Activated CD8-positive, alpha-beta memory T cell treated with anti-CD3 and anti-CD28 coated beads for 24 hours (primary cell): ENCODE measurements at places on chromosomes 16 and 17.

GRCh38 chr17:74779948-74780400 is 3.8 kb upstream of the NAT9 start:
- DNase-seq = peak; percentile 75

DNA sequence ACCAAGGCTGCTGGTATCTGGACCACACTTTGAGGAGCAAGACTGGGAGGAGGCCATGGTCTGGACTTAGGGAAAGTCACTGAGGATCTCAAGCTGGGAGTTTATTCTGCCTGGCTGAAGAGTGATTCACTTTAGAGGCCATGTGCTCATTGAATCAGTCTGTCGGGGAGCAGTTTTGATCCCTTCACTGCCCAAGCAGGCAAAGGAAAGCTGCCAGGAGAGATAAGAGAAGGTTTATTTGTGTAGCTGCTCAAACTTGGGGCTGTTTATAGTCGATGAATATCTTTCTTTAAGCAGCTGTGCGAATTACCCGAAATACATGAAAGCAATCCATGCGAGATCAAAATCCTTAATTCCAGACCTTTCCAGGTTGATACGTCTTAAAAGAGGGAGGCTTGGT is 544.4 kb upstream of the EEF2KMT start:
- DNase-seq = no peak

GRCh38 chr16:16910666-16911065 is 531.7 kb downstream of the NPIPA7 start:
- no peak for DNase-seq

GRCh38 chr17:42891539-42892152 is 9.0 kb upstream of the G6PC1 start:
- no peak for DNase-seq

GRCh38 chr17:78234261-78234865 is 2.9 kb downstream of the TMEM235 start:
- DNase-seq = no peak

DNA sequence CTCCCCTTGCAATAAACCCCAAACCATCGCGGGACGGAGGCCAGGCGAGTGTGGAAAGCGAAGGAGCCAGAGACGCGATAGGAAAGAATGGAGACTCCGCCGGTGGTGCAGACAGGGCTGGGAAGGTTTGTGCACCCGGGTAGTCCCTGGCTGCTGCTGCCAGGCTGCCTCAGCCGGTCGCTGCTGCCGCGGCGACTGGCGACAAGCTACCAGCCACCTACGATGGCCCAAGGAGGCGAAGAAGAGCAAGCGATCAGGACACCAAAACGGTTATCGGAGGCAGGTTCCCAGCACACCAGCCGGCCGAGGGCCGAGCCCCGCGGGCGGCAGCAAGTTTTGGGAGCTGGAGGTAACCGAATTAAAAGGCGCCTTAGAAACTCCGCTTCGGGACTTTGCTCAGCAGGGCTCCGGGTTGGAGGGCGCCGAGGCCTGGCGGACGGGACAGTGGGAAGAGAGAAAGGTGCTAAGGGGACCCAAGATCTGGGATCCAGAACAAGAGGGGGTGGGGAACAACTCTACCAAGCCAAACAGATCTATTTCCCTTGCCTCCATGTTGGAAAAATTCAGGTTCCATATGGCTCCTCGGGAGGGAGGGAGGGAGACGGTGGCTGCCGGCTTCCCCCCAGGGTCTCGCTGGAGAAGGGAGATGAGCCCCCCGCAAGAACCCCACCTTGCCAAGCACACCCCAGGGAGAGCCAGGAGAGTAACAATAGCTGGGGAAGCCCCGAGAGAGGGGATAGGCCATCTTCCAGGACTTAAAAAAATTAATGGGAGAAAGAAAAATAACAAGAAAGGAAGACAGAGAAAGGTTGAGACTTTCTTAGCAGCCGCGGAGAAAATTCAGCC is 9.7 kb upstream of the HOXB2 start:
- no peak for DNase-seq

GRCh38 chr17:16814439-16814838 is 124.4 kb downstream of the CCDC144A start:
- no peak for DNase-seq

DNA sequence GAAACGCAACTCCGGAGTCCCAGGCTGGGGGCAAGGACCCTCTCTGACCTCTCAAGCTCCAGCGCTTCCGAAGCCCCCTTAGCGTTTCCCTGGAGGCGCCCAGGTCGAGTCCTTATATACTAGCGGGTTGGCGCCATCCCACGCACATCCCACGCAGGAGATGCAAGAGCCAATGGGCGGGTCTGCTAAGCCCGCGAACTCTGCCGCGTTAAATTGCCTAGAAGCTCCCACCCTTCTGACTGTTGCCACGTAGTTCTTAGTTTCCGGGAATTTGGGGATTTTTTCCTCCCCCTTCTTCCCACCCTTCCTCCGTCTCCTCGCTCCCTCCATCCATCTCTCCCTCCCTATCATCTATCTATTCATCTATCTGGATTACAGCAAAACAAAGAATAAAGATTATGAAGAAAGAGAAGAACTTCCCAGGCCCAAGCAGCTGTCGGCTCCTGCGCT is at the start of gene SLFN11:
Gene SLFN11 (minus strand): TSS at position 88 of the 450 bp plus-strand sequence. CDS start 9,814 bp downstream, outside the sequence.
- DNase-seq = peak; percentile 97

GRCh38 chr17:59427425-59427921 is 96.0 kb downstream of the YPEL2 start:
- DNase-seq = peak; percentile 67

DNA sequence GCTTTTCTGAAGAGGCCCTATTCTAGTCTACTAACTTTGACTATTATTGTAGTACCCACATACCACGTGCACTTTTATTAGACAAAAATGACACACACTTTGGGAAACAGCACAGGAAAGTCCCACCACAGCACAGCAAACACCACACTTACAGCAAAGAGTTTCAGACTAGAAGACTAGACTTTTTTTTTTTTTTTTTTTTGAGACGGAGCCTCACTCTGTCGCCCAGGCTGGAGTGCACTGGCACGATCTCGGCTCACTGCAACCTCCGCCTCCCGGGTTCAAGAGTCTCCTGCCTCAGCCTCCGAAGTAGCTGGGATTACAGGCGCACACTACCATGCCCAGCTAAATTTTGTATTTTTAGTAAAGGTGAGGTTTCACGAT is 20.1 kb downstream of the YWHAE start:
- no peak for DNase-seq

GRCh38 chr17:39606434-39607056 is 1.2 kb downstream of the NEUROD2 start:
- peak; percentile 64 for DNase-seq
